Glomerular endothelial cell (primary cell): ENCODE measurements at places on chromosomes 1 and 21.
A peak's percentile ranks its signal among the peaks of the same experiment; 100 is the strongest.

GRCh38 chr1:30762152-30762929 lies 4.8 kb upstream of the LAPTM5 start:
- no peak for DNase-seq

DNA sequence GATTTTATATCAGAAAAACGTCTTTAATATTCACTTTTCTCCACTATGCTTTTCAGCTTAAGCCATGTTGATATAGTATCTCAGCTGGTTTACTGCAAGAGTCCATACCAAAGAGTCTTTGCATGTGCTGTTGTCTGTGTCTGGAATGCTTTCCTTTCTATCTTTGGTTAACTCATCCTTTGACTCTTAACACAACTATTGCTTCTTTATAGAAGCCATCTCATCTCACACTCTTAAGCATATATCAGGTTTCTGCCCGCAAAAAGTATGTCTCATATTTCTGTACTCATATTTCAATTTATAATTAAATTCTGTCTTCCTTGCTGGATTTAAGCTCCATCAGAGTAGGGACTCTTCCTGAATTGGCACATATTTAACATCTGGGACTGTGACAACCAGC lies 220.9 kb upstream of the KCNK2 start:
- no peak for DNase-seq

DNA sequence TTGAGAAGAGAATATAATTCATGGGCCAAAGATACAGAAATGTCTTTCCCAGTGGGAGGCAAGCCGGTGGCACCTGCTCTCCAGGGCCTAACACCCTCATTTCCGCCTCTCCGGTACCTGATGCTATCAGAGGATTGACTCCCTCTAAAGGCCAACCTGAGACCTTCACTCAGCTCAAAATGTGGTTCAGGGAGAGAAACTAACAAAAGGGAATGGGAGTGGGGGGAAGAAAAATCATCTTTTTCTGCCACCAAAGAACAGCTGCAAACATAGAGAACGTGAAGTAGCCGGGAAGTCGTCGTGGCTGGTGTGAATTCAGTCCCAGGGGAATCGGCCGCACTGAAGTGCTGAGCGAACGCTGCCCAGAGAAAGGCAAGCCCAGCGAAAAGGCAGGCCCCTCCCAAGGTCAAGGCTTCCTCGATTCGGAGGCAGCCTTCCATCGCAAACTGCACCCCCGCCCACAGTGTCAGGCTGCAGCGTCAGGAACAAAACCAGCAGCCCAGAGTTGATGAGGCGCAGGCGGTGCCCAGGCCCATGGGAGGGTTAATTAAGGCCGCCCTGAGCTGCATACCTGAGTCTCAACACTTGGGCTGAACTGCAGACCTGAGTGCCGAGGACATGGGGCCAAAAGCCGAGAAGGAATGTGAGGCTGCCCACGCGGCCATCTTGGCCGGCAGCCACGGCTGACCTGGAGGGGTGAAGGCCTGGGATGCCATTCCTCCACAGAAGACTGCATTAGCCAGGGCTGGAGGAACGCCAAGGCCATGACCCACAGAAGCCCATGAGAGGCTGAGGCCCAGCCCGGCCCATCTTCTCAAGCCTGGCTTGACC lies 160.2 kb downstream of the PSMG1 start:
- no peak for DNase-seq

DNA sequence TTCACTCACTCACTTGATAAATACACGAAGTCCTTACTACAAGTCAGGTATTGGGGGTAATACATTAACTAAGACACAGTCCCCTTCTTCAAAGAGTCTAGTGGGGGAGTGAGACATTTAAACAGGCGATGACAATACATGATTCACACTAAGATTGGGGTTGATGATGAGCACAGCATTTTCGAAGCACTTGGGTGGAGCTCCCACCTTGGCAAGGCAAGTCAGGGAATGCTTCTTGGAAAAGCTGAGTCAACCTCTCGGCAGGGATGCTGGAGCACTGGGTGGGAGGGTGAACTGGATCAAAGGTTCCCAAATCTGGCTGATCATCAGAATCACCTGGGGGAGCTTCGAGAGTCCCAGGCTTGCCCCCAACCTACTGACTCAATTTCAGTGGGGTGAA lies 57.9 kb upstream of the ENAH start:
- no peak for DNase-seq

- DNase-seq = no peak
Observed at GRCh38 chr1:42170779-42171621, 6.5 kb upstream of the GUCA2A start.

DNA sequence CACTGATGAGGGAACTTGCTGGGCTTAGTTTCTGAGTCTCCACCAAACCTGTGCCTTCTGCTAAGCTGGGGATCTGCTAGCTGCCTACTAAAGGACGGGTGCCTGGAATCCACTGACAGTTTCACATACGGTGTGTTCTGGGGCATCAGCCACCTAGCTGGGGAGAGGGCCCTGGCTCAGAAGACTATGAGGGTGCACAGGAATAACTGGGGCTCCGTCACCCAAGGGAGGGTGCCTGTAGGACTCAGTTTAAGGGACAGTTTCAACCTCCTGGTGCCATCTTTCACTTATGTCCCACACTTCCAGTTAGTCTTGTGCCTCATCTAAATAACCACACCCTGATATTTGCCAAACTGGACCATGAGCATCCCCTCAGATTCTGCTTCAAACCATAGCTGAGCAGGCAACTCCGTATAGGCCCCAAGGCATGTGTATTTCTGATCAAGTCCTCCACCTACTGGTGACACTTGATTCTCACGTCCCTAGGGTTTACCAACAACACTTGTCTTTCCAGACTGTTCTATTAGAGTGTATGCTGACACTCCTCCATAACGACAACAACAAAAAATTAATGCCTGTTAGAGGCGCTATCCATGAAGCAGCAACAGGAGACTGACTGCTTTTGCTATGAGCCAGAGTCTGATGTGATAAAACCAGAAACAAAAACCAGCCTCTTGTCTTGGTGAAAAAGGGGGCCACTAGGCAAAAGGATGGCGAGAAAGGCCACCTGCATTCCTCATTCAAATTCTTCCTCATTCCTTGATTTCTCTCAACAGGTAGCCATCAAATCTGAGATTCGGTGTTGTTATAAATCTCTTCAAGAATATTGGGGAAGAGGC lies 55.0 kb upstream of the PAXBP1 start:
- peak; percentile 50 for DNase-seq

GRCh38 chr1:8527941-8528340 lies 210.0 kb downstream of the SLC45A1 start:
- DNase-seq = no peak

DNA sequence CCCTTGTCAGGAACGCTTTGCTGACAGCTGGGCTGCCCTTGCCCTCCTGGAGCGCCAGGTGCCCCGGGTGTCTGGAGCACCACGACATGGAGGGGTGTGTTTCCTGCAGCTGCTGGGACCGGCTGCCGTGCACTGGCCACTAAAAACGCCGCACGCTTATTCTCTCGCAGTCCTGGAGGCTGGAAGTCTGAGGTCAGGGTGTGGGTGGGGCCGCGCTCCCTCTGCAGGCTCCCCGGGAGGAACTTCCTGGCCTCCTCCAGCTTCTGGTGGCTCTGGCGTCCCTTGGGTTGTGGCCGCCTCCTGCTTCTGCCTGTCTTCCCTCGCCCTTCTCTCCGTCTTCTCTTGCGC lies 28.0 kb upstream of the PLCH2 start:
- no peak for DNase-seq

- DNase-seq = no peak
Observed at GRCh38 chr1:75589637-75590036, 21.3 kb downstream of the SLC44A5 start.

DNA sequence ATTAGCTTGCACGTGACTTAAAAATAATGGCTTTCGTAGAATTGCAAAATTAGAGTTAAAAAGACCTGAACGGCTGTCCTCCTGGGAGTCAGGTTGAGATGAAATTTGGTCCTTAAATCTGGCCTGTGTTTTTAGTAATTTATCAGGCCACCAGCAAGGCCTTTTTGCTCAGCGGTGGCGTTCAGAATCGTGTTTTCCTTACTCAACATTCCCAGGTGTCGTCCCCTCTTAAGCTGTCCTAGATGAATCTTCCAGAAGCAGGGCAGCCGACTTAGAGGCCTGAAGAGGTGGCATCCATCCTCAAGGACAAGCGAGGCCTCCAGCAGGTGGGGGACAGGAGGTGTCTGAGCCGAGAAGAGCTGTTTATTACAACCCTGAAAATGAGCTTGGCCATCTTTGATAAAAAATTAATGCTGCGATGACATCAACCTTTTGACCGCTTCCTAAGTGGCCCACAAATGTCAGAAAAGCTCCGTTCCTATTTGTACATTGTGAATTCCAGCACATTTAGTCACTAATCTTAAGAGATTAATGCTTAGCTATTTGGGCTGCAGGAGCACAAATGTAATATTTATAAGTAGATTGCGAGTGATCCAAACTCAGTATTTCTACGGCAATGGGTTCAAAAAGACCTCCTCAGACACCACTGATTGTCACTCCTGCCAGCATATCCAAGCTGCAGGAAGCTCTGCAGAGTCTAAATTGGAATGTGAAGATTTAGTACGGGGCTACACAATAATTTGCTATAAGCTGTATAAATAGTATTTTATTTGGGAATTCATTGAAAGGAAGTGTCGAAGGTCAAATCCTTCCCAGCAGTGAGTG lies 344.1 kb upstream of the VAMP3 start:
- DNase-seq = no peak

GRCh38 chr21:45802425-45802824 lies 158.9 kb downstream of the PCBP3 start:
- DNase-seq = no peak

GRCh38 chr1:63912643-63913042 lies 138.8 kb downstream of the ROR1 start:
- DNase-seq = no peak

DNA sequence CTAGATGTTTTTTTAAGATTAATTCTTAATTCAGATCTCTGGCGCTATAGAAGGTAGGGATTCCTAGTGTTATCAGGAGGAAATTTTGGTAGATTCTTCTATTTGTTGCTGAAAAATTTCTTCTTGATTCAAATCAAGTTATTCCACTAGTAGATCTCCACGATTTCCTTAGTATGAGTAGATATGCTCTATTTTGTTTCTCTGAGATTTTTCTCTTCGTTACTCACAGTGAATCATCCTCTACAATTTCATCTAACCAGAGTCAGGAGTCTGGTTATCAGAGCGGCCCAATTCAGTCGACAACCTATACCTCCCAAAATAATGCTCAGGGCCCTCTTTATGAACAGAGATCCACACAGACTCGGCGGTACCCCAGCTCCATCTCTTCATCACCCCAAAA lies 18.8 kb upstream of the HAX1 start:
- DNase-seq = no peak

DNA sequence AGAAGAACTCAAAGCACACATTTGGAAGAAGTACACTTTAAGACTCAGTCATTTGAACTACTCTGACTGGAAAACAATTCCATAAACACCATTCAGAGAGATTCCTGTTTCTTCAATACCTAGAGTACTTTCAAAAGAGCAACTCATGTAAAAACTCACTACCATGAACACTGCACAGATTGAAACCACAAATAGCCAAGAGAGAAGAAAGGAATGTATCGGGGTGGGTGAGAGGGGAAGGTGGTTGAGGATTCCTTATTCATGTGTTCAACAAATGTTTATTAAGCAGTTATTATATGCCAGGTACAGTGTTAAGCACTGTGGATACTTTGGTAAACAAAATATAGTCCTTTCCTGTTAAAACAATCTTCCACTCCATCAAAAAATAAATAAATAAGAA lies 64.7 kb downstream of the NRIP1 start:
- no peak for DNase-seq

- no peak for DNase-seq
Observed at GRCh38 chr1:167880580-167881021, 33.3 kb downstream of the ADCY10 start.

DNA sequence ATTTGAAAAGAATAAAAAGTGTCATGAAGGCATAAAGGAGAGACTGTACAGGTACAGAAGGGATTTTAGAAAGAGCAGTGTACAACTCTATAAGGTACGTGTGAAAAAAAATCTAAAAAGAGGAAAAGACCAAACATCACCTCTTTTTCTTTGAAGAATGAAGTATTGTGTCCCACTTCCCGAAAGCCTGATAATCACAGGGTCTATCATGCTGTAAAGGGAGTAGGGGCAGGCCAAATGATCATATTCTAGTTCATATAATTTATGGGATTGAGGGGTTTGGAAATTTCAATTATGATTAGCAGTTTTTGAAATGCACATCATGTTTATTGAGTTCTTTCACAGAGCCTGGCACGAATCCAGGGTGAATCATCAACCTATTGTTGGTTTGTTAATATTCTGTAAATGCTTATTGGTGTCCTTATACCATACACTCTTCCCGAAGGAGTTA lies 910 bp upstream of the RERE start:
- peak; percentile 90 for DNase-seq

GRCh38 chr1:202154766-202155477 lies 5.5 kb downstream of the PTPN7 start:
- no peak for DNase-seq

DNA sequence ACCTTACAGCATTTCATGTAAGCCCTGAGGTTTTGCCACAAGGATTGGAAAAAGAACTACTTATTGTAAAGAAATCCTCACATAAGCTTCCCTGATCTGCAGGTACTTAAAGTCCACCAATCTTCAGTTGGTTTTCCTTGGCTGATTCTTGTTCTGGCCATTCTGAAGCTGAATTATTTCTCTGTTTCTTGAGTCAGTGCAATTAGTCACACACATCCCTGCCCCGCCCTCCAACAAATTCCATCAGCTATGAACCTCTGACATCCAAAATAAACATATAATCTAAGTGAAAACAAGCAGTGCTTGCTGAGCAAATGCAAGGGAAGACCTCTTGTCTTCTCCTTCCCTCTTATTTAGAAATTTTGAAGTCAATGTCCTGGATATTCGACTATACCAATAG lies 8.2 kb upstream of the FNDC7 start:
- no peak for DNase-seq

GRCh38 chr1:108316545-108316944 lies 72.7 kb upstream of the NBPF4 start:
- no peak for DNase-seq

DNA sequence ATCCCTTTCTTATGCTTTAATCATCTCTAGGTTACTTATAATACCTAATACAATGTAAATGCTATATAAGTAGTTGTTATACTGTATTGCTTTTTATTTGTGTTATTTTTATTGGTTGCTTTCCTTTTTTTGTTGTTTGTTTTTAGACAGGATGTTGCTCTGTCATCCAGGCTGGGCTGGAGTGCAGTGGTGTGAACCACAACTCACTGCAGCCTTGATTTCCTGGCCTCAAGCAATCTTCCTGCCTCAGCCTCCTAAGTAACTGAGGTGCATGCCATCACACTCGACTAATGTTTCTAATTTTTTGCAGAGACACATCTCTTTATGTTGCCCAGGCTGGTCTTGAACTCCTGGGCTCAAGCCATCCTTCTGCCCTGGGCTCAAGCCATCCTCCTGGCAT lies 26.9 kb downstream of the KRTAP19-8 start:
- no peak for DNase-seq

DNA sequence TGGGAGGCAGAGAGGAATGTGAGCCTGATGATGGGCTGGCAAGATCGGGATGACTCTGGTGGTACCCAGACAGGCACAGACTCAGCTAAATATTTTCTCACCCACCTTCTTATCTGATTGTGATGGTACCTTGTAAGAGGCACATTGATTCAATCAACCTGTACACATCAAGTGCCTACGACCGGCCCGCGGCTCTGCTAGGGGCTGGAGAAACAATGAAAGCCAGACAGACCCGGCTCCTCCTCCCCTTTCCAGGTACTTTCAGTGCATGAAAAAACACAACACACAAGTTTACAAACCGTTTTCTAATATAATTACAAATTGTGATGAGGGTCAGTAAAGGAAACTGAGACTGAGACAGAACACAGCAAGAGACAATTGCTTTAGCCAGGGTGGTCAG lies 115.0 kb downstream of the LACTBL1 start:
- DNase-seq = no peak
